ENCODE measurements at places on chromosomes 11 and 22. TPM values are rescaled to one million over a fixed set of nuclear protein-coding genes. Genes with fewer than 3 reads are reported as not detected.

HEPN1 gene
- not detected for total RNA-seq

C11orf65 gene
- 0.25 TPM for total RNA-seq

MAPK8IP2 gene
- 3.2 TPM for total RNA-seq

CASP5 gene
- not detected for total RNA-seq

TMEM191B gene
- not detected for total RNA-seq

RIBC2 gene
- total RNA-seq, result 0.49 TPM

MTCH2 gene
- total RNA-seq, result 40.5 TPM

TRIM49 gene
- not detected for total RNA-seq

SLC22A6 gene
- total RNA-seq, result not detected

- no peak for DNase-seq
Measured at GRCh38 chr11:83006877-83007330, 64.8 kb downstream of the RAB30 start.

DNA sequence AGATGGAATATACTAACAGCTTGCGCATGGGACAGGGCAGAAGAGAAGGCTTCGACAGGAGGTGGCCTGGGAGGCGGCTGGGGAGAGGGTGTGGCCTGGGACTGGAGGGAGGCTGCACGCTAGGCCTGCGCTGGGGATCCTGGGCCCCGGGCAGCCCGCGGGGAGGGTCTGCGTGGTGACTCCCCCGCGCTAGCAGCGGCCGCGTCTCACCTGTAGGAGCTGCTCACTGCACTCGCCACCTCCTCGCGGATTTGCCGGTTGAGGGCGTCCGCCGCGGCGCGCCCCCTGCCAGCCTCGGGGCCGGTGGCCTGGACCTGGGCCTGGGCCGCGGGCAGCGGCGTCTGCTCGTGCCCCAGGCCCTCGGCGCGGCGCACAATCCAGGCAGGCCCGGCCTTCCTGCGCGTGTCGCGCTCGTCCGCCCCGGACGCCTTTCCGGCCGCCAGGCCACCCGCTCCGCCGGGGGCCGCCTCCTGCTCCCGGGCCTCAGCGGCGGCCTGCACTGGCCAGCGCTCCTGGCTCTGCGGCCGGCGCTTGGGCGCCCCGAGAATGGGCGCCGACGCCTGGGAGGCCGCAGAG is 1.5 kb downstream of the MAP6 start:
- DNase-seq, result no peak

DNA sequence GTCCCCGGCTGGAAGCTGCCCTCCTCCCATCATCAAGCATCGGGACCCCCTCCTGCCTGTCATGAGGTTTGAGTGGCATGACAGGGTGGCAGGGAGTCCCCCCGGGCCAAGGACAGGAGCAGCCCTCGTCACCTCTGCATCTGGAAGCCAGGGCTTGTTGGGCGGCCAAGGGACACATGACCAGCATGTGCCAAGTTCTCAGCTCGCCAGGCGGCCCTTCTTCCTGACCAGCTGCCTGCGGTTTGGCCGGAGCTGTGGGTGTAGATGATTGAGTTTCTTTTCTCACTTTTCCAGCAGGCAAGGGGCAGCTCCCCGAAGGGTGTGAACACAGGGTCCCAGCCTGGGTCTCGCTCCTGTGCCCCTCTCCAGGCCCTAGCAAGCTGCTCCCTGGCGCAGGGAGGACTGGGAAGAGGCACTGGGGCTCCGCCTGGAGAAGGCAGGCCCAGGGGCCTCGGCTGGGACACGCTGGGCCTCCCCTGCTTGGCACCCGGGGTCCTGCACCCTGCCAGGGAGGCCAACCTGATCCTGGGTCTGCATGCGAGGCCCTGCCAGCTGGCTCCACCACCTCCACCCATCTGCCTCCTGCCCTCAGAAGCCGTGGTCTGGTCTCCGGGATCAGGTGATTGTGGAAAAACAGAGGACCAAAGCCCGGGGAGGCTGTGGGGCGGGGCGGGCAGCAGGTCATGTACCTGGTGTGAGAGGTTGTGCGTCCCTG is 13.4 kb downstream of the ARHGAP8 start:
- no peak for DNase-seq

DNA sequence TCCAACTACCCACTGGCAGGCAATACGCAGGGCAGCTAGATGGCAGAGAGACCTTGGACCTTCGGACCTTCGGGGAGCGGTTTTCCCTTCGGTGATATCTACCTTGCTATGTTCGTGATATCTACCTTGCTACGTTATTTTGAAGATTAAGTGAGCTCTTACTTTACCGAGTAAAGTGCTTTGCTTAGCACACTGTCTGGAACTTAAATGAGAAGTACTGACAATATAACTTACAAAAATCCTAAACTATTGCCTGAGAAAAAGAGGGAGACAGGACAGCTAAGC is 1.0 kb upstream of the PRDM10 start:
- DNase-seq, result no peak

DNA sequence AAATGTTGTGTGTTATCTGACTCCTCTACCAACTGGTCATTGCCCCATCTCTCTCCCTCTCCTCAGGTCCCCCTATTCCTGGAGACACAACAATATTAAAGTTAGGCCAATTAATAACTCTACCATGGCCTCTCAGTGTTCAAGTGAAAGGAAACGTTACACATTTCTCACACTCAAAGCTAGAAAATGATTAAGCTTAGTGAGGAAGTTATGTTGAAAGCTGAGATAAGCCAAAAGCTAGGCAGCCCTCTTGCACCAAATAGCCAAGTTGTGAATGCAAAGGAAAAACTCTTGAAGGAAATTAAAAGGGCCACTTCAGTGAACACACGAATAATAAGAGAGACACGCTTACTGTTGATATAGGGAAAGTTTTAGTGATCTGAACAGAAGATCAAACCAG is 6.9 kb downstream of the DLG2 start:
- DNase-seq, result no peak

DNA sequence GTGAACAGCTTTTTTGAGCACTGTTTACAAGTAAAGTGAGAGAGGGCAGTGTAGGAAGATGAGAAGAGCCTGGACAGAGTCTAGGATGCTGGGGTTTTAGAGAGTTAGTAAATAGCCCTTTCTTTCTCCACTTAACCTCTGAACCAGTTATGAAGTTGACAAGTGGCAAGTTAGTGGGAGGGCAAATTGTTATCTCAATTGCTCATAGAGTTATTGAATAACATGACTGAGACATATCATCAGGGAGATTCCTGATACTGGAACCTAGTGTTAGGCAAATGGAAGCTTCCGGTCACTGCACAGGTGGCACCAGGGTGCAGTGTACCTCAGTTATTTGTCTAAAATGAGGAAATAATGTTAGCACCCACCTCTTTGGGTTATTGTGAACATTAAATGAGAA is 57.8 kb upstream of the PTPN5 start:
- no peak for DNase-seq

- DNase-seq, result peak; percentile 52
Measured at GRCh38 chr22:27331526-27332281, 469.9 kb downstream of the MN1 start.

GRCh38 chr11:2480874-2481220 is 36.0 kb downstream of the KCNQ1 start:
- DNase-seq, result peak; percentile 42

GRCh38 chr11:58513747-58514367 is 6.0 kb upstream of the OR5B21 start:
- no peak for DNase-seq

DNA sequence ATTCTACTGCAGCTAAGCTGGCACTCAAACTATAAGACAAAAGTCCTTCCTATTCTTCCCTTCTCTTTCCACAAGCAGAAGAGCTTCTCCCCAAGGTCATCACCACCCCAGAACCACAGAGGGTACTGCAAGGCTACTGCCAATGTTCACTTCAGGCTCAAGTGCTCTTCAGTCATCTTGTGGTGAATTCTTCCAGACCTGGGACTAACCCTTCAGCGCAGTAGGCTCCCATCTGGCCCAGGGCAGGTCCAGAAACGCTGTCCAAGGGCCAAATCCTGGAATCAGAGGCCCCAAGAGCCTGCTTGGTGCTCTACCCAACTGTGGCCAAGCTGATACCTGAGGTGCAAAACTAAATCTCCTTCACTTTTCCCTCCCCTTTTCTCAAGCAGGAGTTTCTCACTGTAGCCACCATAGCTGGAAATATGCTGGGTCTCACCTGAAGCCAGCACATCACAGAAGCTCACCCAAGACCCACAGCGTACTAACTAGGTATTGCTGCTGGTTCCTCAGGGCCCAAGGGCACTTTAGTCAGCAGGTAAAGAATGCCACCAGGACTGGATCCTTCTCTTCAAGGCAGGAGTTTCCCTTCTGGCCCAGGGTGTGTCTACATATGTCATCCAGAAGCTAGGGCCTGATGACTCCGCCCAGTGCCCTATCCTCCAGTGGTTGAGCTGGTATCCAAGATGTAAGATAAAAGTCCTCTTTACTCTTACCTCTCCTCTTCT is 27.8 kb downstream of the FCHSD2 start:
- no peak for DNase-seq

DNA sequence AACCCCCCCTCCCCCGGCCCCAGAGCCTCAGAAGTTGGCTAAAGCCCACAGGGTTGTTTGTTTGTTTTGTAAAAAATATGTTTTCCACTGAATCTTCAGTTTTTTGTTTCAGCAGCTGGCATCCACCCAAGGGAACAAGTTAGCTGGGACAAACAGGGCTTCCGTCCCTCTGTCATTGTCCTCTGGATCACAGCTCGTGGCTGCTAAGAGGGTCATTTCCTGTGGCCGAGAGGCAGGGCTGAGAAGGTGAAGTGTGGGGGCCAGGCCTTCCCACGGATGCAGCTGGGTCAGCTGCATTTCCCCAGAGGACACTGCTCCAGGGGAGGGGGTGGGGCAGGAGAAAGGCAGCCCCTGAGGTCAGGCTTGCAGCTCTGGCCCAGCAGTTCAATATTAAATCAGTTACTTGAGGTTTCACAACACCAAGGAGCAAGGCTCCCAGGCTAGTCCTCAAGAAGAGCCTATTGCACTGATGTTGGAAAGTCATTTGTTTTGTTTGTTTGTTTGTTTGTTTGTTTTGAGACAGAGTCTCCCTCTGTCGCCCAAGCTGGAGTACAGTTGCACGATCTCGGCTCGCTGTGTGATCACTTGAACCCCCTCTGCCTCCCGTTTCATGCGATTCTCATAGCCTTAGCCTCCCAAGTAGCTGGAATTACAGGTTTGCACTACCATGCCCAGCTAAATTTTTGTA is 34.4 kb upstream of the SMTN start:
- DNase-seq, result no peak

DNA sequence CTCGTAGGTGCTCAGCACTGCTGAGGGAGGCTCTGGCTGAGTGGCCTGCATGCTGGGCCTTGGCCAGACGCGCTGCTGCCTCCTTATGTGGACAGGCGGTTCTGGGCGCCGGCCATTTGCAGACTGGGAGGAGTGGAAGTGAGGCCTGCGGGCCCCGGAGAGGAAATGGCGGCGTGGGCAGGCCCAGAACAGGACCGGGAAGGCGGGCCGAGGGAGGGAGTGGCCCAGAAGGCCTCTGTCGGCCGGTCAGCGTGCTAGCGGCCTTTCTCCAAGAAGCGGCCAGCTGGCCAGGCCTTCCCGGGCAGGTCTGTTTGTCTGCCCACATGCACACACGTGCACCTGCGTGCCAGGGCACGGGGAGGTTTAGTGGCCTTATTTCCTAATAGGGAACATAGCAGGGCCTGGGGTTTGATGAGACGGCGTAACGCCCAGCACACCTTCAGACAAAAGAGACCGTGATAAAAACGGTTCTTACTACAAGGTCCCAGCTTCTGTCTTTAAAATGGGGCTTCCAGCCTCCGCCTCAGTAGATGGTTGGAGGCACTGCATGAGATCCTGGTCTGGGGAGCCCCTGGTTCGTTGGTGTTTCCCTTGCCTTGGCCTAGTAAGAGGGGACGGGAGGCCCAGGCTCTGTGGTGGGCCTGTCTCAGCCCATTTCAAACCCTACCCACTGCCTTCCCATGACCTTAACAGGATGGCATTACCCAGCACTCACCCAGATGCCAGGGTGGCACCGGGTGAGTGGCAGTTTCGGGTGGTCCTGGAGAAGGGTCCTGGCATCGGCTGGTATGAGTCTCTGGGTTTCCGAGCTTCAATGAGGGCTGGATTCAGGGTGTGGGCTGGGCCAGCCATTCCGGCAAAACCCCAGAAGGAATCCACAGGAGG is 65.1 kb upstream of the PPARA start:
- no peak for DNase-seq

DNA sequence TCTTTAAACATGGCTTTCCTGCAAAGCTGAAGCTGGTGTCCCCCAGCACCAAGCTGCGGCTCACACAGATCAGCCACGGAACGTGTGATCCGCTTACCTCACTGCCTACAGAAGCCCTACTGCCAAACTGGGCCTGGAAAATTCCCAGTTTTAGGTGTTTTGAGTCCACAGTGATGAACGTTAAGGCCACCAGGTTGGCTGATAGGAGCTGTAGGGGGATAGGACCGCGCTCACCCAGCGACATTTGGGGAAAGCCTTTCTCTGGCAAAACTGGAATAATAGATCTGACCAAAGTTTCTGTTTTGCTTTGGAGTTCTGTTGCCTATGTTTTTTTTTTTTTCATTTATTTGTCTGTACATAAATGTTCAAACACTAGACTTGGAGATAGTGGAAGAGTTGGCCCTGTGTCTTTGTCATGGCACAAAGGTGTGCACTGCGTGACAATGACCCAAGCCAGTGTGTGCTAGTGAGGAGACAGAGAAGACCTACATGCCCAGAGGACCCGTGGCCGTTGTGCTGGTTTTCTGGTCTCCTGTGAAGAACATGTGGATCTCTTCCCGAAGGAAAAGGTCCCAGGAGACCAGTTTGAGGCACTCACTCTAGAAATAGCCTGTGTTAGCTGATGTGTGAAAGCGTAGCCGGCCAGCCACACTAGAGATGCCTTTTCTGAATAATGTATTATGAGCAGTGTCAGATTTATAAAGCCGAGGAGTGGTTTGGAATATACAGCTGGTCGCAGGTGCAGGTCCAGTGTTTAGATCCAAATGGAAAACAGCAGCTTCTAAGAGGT is 15.0 kb downstream of the ASPHD2 start:
- no peak for DNase-seq

GRCh38 chr11:104764710-104765045 is 133.6 kb downstream of the CASP12 start:
- no peak for DNase-seq

DNA sequence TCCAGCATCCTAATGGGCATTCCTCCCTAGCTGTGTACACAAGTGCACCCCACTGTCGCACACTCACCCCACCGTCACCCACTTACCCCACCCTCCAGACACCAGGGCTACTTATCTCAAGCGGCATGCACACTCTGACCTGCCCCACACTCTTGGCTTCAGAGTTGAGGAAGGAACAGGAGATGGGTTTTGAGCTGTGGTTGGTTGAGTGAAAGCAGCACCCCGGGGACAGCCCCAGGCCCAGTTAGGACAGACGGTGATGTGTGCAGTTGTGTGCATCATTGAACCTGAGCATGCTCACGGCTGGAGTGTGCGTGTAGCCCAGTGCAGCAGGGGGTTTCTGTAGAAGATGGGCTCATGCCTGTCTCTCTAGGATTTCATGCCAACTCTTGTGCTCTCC is 32.5 kb downstream of the AHNAK start:
- DNase-seq, result no peak

- no peak for DNase-seq
Measured at GRCh38 chr11:78170874-78171549, 17.4 kb downstream of the KCTD21 start.

- no peak for DNase-seq
Measured at GRCh38 chr11:844693-845644, 2.3 kb downstream of the TSPAN4 start.

GRCh38 chr11:127643268-127644058 is 642.9 kb upstream of the KIRREL3 start:
- no peak for DNase-seq

- DNase-seq, result no peak
Measured at GRCh38 chr22:29457730-29458129, 19.3 kb downstream of the RFPL1 start.

GRCh38 chr11:83162377-83162776 is 5.4 kb downstream of the PCF11 start:
- DNase-seq, result no peak
